ENCODE measurements at places on chromosomes 1 and 21.

- no peak for DNase-seq
Measured at GRCh38 chr1:236753516-236753915, 41.6 kb upstream of the MTR start.

DNA sequence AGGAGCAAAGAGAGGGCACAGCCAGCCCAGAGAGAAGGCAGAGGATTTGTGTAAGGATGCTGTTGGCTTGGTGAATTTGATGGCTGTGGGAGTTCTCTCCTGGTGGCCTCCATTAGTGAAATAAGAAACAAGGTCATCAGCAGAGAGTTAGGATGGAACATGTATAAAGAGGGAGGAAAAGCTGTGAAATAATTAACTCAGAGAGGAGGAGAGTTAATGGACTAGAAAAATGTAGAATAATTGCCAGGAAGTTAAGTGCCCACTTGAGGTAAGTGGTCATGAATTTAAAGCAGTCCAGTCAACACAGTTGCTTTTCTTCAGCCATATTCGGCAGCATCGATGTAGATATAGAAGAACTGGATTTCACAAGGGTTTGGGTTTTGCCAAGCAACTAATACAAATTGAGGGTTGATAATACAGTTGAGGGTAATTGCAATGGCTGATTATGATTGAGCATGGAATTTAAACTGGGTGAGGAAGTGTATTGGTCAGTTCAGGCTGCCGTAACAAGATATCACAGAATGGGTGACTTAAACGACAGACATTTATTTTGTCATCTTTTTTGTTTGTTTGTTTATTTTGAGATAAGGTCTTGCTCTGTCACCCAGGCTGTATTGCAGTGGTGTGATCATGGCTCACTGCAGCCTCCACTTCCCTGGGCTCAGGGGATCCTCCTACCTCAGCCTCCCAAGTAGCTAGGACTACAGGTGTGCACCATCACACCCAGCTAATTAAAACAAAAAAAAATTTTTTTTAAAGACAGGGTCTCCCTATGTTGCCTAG, 31.7 kb upstream of the KLF17 start:
- DNase-seq = no peak

GRCh38 chr1:81936853-81937252, 136.1 kb downstream of the ADGRL2 start:
- DNase-seq = no peak

GRCh38 chr1:193355626-193356025, 169.2 kb upstream of the B3GALT2 start:
- DNase-seq = no peak

DNA sequence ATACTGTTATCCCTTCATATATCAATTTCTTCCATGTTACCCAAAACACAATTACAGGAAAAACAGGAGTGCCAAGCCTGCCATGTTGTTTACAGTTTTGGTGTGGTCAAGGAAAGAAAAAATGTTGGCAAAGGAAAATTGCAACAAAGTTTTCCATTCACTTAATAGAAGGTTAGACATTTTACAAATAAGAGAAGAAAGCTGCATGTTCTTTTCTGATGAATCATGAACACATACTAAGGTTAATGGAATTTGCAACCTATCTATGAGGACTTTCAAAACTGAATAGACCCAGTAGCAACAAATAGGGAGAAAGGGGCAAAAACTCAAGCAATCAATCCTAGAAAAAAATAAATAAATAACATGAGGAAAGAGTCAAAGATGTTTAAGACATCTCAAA, 556.7 kb downstream of the DPYD start:
- DNase-seq = no peak

DNA sequence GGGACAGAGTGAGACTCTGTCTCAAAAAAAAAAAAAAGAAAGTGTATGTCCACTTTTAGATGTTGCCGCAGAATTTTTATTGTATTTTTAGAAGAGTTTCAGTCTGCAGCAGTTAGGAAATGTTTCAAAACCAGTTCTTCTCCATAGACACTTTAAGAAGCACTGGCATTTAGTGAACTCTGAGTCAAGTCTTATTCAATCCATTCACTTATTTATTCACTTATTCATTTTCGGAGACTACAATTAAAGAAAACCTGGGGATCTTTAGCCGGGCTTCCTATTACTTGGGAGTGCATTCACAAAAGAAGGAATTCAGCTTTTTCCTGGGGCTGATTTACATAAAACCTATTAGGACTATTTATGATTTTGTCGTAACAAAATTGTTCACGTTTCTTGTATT, 12.3 kb downstream of the RCAN3 start:
- DNase-seq = no peak

GRCh38 chr1:172566196-172566997, 33.4 kb downstream of the SUCO start:
- no peak for DNase-seq

GRCh38 chr1:209157546-209158249, 425.8 kb upstream of the CAMK1G start:
- no peak for DNase-seq

DNA sequence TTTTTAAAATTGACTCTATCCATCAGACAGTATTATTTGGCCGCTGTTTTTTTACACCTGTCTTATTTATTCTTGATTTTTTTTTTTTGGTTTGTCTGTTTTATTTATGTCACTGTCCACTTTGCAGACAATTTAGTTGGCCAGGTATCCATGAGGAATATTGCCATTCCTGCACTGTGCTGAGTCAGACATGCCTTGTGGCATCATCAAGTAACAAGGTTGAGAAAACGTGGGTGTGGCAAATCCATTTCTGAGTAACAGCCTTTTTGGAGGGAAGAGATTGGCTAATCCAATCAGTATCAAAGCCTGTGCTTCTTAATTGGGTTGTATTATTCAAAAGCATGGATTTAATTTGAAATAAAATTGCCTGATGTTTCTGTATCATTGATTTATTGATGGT, 463.1 kb downstream of the USP25 start:
- DNase-seq = no peak

GRCh38 chr1:31688233-31688918, 15.4 kb downstream of the COL16A1 start:
- DNase-seq = no peak

DNA sequence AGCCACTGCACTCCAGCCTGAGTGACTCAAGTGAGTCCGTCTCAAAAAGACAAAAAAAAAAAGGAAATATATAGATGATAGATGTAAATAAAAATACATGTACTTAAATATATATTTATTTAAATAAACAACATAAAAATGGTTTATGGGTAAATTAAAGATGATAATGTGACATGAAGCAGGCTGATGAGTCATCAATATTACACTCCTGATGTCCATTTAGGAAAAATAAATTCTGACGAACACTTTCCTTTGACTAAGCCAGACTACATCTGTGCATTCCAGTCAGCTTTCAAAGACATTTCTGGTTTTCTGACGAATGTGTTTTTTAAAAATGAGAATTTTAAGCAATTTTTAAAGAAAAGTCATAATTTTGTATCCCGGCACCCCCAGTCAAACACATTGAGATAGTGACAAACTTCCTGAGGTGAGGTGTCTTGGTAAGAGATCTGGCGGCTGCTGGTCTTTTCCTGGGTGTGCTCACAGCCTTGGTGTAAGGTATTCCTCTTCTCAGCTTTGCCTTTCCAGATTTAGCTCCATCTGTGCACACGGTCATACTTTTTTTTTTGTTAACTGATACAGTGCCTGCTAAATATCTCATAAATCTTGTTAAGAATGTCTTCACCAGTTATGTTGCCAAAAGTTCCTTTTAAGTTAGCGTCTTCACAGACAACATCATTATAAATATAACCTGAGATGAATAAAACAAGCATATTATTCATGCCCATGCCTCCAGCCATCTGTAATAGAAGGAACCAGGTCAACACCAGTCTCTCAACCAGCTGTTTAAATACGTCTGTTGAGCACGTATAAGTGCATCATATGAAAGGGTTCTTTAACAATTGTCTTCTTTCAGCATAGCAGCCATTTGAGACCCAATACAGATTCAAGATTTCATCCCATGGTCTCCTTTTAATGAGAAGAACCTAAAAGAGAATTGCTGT, 214.5 kb upstream of the PLD5 start:
- no peak for DNase-seq

GRCh38 chr1:28037206-28037605, 51.2 kb downstream of the EYA3 start:
- DNase-seq = no peak

GRCh38 chr21:39153842-39154241, 29.4 kb downstream of the PSMG1 start:
- DNase-seq = no peak

DNA sequence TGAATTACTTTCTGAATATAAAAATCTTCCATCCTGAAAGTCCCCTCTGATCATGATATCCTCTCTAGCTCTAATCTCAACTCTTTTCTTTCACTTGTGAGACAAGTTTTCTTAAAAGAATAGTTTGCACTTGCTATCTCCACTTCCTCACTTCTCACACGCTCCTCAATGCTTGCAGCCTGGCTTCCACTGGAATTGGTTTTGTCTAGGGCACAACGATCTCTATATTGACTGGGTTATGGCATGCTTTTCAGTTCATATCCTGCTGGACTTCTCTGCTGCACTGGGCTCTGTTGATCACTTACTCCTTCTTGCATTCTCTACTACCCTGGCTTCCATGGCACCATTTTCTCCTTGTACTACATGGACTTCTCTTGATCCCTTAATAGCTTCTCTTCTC, 474 bp downstream of the FCRLA start:
- no peak for DNase-seq

- no peak for DNase-seq
Measured at GRCh38 chr1:47423872-47424271, 7.8 kb downstream of the FOXE3 start.

- no peak for DNase-seq
Measured at GRCh38 chr21:21079646-21080045, 81.4 kb downstream of the NCAM2 start.

DNA sequence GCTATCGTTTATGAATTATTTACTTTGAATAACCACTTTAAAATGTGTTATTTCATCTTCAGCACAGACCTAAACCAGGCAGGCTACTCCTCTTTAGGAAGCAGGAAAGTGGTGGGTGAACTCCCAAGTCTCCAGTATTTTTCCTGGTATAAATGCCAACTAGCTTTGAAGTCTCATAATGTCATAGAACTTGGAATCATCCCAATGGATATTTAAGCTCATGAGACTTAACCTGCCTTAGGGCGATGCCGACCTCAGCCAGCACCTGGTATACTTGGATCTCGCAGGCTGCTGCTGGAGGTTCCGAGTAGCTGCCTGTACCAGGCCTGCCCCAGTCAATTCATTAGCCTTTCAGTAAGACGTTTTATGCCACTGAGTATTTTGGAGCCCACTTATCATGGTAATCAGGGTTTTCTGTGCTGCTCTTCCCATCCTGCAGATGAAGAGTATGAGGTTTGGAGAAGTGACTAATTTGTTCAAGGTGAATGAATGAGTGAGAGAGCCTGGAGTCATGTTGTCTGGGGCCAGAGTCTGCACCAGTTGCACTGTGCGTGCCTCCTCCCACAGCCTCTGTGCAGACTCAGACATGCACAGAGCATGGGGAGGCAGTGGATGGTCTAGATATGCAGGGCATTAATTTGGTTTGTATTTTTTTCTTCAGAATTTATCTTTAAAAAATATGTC, 34.9 kb downstream of the VANGL1 start:
- DNase-seq = no peak

- no peak for DNase-seq
Measured at GRCh38 chr1:40782371-40782956, 1.1 kb upstream of the KCNQ4 start.

DNA sequence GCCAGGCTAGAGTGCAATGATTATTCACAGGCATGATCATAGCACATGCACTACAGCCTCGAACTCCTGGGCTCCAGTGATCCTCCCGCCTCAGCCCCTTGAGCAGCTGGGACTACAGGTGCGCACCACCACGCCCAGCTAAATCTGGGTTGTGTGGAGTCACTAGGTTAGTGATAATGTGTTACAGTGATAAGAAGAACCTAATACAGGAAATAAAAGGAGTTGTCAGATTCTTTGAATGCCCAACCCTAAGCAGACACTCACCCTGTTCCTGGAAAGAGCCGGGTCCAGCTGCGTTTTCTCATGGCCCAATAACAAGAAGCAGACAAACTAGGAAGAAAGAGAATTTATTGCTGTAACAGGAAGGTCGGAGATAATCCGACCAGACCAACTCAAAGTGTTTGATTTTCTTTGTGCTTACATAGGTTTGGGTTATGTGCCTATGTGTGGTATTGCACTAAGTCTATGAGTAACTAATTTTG, 8.8 kb downstream of the IFNGR2 start:
- no peak for DNase-seq

DNA sequence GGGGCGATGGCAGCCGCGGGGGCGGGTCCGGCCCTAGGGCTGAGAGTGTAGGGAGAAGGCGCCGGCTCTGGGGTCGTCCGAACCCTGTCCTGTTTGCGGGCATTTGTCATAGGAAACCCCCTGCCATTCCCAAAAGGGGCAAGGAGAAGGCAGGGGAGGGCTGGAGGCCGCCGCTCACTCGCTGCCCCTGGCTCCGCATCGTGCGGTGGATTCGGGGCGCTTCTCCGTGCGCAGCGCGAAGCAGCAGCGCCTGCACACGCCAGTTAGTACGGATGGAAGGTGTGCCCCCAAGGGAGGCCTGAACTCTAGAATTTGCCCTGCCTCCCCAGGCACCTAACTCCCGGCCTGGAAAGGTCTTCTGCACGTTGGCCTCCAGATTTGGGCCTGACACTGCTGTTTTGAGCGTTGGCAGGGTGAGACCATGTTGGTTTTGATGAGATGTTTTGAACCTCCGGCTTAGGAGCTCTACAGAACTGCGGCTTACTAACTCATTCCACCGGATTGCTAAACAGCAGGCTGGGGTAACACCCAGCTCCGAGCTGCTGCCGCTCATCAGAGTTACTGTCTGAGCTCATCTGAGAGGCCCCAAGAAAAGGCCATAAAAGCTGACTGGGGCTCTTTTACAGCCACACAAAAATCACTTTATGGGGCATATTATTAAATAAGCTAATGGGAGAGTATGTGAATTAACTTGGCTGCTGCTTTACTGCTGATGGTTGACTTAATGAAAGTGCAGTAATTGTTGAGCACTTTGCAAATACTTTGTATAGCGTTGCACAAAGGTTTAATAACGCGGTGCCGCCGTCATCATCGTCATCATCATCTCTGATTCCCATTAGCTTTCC, 987 bp downstream of the GPR137B start:
- DNase-seq = no peak

DNA sequence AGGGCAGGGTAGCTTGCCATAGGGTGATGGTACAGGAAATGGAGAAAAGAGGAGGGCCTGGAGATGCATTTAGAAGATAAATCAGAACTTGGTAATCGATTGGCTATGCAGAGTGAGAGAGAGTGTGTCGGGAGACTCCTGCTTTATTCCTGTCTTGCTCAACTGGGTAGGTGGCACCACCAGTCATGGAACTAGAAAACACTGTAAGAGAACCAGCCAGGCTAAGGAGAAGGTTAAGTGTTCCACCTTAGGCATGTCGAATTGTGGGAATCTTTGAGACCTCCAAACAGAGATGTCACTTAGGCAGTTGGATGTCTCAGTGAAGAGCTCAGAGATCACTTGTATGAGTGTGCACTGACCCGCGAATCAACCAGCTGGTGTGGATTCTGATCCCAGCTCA, 28.7 kb upstream of the RD3 start:
- DNase-seq = no peak
